ENCODE measurements at places on chromosomes 2 and 18.

DNA sequence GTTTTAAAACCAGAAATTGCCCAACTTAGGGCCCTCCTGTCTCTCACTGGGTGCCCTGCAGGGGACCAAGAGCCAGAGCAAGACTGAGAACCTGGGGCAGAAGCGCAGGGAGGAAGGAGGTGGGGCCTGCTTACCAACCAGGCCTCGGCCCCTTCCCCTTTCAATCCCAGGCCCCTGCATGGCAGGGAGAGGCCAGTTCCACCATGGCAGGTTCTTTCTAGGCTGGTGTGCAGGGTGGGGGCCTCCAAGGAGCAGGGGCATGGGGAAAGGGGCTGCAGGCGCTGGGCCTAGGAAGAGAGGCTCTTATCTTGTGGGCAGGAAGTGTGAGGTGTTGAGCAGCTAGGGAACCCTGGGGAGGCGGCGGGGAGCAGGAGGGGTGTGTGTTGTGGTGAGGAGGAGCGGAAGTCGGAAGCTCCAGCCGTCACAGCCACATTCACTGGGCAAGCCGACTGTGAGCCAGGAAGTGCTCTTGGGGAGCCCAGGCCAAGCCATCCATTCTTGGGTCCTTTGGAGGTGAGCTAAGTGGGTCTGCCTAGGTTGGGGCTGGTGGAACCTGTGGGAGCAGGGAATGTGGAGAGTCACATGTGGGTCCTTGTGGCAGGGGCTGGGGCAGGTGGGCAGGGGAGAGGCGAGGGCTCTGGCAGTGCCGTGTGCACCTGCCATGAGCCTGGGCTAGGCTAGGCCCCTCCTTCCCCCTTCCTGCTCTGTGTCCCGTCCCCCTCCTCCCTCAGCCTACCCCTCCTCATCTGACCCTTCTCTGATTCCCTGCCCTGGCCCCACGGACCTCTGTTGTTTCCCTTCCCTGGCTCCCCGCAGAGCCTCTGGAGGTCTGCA lies at the start of gene PSD4:
Gene PSD4 (plus strand): TSS at position 430 of the 834 bp plus-strand sequence. CDS start 8,486 bp downstream, outside the sequence.
- DNase-seq: peak; percentile 44

DNA sequence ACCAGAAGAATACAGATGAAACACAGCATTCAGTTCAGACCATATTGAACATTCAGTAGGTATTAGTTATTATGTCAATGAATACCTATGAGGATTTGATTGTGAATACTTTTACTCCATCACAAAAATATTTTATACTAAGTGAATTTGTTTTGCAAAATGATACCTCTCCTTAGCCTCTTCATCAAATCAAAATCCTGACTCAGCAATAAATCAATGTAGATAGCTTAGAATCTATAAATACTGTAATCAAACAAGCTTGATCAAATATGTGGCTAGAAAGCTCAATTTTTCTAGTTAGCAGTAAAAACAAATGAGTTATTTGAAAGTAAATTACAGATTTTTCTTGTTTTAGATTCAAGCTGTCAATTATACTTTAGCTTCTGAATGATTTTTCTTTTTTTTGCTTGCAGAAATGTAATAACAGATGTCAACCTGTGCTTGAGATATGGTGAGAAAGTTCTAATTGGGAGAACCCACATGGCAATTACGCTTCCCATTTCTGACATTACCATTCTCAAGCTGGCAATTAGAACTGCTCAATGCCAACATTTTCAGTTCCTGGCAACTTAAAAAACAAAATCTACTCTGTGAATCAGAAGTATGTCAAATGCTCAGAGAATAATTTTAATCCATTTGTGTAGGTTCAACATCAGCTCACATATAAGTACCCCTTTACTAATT lies 109.6 kb downstream of the PRELID3A start:
- DNase-seq: no peak

- no peak for DNase-seq
These were observed 68.7 kb upstream of the WIPF1 start for GRCh38 chr2:174666312-174666711.

DNA sequence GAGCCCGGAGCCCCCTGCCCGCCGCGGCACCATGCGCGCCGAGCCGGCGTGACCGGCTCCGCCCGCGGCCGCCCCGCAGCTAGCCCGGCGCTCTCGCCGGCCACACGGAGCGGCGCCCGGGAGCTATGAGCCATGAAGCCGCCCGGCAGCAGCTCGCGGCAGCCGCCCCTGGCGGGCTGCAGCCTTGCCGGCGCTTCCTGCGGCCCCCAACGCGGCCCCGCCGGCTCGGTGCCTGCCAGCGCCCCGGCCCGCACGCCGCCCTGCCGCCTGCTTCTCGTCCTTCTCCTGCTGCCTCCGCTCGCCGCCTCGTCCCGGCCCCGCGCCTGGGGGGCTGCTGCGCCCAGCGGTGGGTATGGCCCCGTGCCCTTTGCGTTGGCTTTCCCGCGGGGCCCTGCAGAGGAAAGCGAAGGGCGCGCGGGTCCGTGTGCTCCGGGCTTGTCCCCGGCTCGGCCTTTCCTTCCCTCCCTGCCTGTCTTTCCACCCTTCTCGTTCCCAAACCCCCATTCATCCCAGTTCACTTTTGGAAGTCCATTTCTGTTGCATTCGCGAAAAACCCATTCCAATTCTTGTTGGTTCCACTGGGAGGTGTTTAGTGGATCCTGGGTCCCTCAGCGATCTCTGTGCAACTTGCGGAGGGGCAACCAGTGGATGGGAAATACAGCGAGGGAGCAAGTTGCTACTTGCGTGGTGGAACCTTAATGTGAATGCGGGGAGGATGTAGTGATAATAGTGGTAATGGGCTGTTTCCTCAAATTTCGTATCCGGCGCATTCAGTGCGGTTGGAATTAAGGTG lies 599 bp downstream of the ADAM23 start:
- DNase-seq: peak; percentile 26

DNA sequence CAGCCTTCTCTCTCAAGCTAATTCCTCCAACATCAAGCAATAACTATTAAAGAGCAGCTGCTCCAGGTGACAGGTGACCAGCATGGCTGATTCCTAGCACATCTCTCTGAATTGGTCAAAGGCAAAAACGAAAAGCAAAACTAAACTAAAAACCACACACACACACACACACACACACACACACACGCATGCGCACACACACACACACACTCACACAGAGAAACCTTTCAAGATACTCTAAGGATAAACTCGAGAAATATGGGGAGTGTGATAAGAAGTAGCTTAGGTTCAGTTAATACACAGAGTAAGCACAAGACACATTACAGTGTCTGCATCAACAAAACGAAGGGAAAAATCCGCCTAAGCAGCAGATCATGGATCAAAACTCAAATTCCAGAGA lies 74.5 kb upstream of the FZD7 start:
- no peak for DNase-seq

- DNase-seq: no peak
These were observed 39.6 kb downstream of the MARCO start for GRCh38 chr2:118981632-118982031.

DNA sequence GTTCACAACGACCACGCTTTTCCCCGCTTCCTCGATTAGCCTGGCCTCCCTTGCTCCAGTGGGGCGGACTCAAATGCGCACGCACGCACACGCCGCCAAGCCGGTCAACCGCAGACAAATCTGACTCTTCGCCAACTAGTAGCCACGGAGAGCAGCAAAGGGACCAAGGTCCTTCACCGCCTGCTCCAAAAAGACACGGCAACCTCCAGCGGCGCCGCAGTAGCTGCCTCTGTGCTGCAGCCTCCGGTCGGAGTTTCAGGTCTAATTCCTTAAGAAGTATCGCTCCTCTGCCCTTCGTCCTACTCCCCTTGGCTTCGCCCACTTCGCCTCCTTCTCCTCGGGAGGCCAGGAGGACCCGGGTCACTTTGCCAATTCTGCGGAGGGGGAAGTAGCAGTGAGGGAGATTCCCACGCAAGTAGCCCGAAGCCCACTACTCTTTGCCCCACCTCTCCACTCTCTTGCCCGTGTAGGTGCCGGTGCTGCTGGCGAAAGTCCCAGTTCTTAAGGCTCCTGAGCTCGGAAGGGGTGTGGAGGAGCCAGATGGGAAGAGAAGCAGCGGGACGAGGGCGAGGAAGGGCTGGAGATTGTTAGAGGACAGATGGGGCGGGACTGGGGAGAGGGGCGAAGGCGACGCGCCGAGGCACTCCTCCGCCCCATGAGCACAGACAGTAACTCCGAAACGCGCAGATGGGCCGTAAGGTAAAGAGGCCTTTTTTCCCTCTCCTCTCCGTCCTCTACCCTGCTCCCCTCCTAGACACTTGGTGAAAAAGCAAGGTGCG lies 615 bp downstream of the AKAIN1 start:
- no peak for DNase-seq
